Stimulated activated CD8-positive, alpha-beta memory T cell treated with anti-CD3 and anti-CD28 coated beads, Interleukin-4, amount 100 ng/mL, for 1 hour (primary cell): ENCODE measurements at places on chromosomes 7 and 10.

DNA sequence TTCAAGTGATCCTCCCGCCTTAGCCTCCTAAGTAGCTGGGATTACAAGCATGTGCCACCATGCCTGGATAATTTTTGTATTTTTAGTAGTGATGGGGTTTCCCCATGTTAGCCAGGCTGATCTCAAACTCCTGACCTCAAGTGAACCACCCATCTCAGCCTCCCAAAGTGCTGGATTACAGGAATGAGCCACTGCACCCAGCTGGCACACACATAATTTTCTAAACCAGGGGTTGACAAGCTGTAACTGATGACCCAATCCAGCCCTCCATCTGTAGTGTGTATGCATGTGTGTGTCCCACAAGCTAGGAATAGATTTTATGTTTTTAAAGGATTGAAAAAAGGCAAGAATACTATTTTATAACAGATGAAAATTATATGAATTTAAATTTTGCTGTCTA is 125.9 kb upstream of the INSYN2A start:
- DNase-seq: no peak

GRCh38 chr10:12741360-12741804 is 260.1 kb downstream of the CCDC3 start:
- no peak for DNase-seq

DNA sequence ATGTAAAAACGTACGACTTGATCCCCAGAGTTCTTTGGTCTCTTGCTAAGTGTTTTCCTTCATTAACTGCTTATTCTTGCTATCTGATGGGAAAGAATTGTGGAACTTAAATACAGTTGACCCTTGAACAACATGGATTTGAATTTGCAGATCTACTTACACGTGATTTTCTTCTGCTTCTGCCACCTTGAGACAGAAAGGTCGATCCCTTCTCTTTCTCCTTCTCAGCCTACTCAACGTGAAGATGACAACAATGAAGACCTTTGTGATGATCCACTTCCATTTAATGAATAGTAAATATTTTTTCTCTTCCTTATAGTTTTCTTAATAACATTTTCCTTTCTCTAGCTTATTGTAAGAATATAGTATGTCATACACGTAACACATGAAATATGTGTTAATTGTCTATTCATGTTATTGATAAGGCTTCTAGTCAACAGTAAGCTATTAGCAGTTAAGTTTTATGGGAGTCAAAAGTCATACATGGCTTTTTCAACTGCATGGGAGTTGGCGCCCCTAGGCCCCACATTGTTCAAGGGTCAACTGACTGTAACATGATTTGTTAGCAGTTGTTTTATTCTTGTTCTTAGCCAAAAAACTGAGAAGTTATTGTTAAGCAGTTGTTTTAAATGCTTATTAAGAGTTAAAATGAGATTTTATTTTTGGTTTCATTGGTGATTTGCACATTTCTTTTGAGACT is 11.2 kb downstream of the MKLN1 start:
- no peak for DNase-seq

DNA sequence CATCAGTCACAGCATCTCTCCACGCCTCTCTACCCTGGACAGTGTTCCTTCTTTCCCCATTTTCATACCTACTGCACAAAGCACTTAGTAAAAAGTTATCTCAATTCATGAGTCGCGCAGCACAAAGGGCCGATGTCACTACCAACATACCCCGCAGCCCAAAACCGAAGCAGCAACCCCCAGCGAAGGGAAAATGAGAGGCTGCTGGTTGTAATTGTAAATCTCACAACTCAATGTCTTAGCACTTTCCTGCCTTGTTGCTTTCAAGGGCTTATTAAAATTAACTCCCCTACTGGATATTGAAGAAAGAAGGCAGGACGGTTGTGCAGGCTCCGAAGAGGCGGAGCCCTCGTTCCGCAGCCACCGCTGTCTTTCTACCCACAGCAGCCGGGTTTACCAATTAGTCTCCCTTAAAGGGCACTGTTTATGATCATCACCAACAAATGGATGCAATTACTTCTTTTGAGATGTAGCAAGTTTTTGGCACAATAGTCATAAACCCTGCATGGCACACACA is 6.5 kb downstream of the DIP2C start:
- DNase-seq: no peak

DNA sequence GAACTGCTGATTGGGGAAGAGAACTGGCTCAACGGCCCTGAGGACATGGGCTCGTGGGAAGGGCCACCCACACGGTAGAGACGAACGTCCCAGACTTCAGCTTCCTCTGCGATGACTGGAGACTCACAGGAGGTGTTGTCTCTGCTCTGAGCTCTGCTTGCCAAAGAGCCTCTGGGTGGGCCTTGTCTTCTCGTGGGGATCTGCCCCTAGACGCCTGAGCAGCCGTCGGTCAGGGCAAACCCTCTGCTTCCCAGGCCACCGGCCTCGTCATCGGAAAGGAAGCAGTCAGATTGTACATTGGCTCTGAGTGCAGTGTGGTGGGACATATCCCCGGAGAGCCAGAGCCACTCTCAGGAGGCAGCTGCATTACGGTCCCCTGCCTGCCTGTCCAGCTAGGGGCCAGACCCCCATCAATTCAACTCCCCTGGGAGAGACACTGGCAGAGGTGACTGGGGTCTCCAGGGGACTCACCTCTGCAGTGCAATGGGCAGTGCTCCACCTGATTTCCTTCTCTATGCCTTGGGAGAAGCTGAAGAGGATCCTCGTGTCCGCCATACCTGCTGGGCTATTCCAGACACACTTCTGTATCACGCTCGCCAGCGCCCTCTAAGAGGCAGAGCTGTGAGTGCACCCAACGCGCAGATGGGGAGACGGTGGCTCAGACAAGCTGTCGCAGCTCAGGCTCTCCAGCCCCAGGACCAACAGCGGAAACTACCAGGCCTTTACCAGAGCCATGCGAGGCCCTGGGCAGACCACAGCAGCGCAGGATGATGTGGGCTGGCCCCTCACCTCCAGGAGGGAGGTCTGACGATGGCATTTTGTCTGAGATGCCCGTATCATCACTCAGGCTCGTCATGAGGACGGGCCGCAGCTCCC is 227.4 kb downstream of the TCERG1L start:
- DNase-seq: no peak

GRCh38 chr7:727104-727805 is at the start of gene PRKAR1B:
PRKAR1B (minus strand) TSS chr7:727281; CDS start chr7:711505, 15,776 bp downstream.
- DNase-seq: no peak

DNA sequence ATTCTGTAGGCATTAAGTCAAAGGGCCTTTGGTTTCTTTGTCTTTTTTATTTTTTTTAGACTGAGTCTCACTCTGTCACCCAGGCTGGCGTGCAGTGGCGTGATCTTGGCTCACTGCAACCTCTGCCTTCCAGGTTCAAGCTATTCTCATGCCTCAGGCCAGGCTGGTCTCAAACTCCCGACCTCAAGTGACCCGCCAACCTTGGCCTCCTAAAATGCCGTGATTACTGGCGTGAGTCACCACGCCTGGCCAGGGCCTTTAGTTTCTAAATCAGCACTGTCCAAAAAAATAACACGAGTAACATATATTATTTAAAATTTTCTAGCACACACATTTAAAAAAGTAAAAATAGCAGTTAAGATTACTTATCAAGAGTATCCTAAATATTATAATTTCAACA is 11.1 kb upstream of the ACSL5 start:
- no peak for DNase-seq

DNA sequence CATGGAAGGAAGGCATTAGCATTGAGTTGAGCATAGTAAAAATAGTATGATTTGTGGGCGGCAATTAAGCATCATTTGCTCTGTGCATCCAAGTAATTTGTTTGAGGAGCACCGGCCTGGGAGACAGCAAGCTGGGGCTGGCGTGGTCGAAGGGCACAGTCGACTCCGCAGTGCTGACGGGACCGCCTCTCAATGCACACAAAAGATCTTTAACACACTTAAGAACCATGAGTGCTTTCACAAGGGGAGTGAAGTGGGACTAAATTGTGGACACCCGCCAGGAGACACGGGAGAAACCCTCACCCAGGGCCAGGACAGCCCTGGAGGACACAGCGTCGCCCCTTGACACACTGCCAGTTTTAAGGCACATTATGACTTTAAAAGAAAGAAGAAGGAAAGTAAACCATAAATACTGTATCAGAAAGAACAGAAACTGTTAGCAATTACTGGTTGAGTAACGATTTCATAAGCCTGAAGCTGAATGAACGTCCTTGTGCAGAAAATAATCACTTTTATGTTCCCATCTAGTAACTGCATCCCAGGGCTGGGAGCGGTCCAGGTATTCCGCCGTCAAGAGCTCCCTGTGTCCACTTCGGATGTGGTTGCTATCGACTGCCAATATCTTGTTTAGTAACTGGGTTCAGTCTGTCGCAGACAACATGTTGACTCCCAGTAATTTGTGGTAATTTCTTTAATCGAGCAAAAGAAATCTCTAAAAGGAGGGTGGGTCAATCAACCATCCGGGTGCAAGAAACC is 102.1 kb downstream of the EBF3 start:
- DNase-seq: no peak

DNA sequence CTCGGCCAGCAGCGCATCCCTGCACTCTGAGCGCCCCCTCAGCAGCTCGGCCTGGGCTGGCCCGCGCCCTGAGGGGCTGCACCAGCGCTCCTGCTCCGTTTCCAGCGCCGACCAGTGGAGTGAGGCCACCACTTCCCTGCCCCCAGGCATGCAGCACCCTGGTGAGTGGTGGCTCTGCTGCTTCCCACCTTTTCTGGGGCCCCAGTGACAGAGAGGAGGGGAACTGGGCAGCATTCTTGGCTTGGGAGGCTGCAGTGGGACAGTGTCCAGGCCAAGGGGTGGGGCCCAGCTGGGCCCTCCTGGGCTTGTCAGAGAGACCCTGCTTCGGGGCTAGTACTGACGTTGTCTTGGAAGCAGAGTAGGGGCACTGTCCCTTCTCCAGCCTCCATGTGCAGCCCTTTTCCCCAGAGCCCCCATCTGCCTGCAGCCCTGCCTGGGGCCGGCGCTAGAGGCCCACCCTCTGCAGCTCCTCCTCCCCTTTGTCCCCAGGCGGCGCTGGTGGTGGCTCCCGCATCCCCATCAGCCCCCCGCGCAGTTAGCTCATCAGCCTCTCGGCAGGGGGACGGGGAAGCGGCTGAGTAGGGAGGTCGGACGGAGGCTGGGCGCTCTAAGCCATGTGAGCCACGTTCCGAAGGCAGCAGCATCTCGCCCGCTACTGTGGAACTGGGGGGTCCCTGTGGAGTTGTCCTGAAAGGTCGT is 29.2 kb downstream of the GBX1 start:
- DNase-seq: no peak

DNA sequence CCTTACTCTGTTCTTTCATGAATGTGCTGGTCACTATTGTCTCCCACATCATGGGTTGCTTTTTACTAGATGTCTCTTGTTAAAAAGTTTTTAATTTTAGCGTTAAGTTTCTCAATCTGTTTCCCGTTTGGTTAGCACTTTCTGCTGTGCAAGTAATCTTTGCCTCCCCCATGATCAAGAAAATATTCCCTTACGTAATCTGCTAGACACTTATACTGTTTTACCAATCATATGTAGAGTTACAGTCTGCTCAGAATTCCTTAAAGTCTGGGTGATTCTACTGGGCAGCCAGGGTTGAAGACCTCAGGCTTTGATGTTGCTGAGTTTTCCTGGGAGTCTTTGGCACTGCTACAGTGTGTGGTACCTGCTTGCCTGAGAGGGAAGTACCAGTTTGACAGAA is 38.2 kb upstream of the RPA3 start:
- no peak for DNase-seq

GRCh38 chr7:74290553-74290950 is 1.3 kb downstream of the CLIP2 start:
- no peak for DNase-seq

- DNase-seq: no peak
These were observed 550.0 kb downstream of the TNS3 start for GRCh38 chr7:47031786-47032535.

GRCh38 chr7:11127114-11127785 is 153.6 kb downstream of the PHF14 start:
- DNase-seq: no peak

DNA sequence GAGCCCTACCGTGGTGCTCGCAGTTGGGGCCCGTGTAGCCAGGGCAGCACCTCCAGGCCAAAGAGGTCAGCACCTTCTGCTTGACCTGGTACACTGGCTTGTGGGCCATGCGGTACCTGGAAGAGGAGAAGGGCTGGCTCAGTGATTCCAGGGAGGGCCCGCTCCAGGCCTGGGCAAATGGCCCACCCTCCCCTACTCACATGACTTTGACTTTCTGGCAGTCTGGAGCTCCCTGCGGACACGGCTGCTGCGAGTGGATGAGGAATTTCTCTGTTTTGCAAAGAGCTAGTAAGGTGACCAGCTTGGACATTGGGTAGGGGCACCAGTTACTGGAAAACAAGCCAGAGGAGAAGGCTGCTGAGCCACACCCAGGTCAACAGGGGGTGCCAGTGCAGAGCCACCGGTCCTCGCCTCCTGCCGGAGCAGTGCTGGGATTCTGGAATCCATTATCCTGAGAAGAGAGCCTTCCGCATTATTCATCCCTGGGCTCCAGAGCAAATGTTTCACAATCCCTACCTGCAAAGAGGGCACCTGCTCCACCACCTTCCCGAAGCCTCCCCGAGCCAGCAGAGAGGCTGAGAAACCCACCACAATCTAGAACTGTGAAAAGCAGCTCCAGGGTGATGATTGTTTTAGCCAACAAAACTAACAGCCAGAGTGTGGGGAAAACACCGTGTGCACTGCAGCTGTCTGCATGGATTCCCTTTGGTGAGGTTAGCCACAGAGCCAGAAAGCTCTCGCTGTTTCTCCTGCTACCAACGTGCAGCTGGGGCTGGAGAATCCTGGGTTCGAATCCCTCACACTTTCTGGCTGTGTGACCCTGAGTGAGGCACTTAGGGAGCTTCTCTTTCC is 11.8 kb downstream of the MMRN2 start:
- DNase-seq: no peak

- DNase-seq: no peak
These were observed 56.3 kb upstream of the USP6NL start for GRCh38 chr10:11667756-11668155.

DNA sequence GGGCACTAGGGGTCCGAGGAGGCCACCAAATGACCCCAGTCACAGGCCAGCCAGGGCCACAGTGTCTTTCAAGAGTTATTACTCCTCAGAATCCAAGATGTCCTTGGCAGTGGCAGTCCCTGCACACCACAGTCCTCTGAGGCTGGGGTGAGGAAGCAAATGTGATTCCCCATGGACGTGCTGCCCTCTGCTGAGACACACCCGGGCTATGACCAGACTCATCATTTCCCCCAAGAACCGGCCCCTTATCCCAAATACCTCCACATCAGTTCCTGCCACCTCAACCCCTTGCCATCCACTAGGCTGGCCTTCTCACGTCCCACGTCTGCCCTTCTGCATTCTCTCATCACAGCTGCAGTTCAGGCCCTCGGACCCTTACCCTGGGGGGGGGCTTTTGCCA is 5.0 kb downstream of the PRKAG2 start:
- no peak for DNase-seq

DNA sequence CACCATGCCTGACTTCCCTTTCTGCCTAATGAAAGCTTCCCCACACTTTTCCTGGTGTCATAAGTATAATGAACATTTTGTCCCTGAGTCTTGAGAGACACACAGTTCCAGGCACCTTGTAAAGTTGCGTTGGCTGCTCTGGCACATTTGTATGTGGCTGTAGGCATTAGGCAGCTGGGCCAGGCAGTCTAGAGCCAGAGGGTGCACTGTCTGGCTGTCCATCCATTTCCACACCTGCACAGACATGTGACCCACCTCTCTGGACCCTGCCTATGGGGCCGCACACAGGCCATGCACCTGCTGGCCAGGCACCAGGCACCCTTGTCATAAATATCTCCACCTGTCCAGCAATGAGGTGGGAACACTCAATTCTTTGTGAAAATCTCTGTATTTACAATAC is 54.7 kb upstream of the ANTXRL start:
- no peak for DNase-seq
